ENCODE measurements at places on chromosomes 5 and 9.
A peak's percentile ranks its signal among the peaks of the same experiment; 100 is the strongest.

DNA sequence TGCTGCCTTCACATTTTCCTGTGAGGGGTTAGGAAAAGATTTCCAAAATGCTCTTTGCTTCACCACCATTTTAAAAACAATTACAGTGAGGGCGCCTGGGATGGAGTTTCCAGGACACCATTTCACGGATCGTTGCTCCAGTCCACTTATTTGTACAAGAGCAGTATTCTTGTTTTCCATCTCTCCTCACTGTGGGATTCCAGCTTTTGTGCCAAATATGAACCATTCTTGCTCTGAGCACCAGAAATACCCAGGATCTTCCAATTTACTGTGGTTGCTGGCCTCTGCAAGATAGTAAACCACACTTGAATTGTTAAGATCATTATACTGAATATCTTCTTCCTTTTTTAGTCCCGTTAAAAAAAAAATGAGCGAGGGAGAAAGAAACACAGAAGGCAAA, 899.5 kb downstream of the TLE1 start:
- DNase-seq: no peak

GRCh38 chr5:160773646-160774410, 78.2 kb downstream of the ATP10B start:
- no peak for DNase-seq

DNA sequence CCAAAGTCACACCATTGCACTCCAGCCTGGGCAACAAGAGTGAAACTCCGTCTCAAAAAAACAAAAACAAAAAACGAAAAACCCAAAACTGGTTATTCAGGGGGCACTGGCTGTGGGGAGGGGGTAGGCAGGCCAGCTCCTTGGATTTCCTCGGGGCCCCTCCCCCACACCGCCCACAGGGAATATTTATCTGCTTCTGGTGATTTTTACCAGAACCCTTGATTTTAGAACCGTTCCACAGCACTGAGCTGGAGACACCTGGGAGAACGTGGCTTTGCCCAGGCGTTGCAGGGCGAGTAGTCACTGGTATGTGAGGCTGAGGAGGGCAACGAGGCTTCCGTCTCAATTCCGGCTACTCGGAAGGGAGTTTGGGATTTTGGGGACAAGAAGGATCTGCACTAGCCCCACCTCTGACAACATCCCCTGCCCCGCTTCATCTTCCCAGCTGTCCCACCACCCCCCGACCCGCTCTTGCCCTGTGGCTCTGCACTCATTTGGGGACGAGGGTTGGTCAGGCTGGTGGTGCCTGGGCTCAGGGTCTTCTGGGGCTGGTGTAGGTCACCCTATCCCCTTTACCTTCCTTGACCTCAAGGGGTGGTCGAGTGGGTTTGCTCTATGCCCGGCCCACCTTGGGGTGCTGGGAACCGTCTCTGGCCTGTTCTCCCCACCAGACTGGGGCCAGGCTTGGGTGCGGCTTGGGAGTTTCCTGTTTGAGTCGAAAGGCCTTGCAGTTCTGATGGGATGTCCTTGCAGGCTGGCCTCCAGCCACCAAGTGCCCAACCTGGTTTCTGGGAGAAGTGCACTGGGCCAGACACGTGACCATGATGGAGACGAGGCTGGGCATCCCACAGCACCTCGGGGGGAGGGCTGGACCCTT, 3.5 kb downstream of the AHRR start:
- no peak for DNase-seq

- no peak for DNase-seq
Measured at GRCh38 chr9:127457191-127457878, 6.0 kb downstream of the LRSAM1 start.

- no peak for DNase-seq
Measured at GRCh38 chr5:37197340-37198050, 51.7 kb downstream of the CPLANE1 start.

DNA sequence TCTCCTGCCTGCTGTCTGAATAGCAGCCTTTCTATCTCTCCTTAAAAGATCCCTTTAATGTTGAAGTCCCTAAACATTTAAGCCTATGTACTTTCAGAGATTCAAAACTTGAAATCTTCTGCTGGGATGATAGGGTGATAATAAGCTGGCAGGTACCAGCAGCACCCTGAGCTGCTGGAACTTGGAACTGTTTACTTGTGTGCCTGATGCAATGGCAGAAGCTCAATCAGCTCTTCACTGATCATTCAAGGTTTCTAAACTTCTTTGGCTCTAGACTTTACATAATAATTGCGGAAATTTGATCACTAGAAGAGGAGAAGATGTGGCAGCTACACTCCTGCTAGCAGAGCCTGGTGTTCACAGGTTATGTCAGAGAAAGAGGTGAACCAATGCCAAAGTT, 27.6 kb downstream of the MRPS27 start:
- DNase-seq: no peak

DNA sequence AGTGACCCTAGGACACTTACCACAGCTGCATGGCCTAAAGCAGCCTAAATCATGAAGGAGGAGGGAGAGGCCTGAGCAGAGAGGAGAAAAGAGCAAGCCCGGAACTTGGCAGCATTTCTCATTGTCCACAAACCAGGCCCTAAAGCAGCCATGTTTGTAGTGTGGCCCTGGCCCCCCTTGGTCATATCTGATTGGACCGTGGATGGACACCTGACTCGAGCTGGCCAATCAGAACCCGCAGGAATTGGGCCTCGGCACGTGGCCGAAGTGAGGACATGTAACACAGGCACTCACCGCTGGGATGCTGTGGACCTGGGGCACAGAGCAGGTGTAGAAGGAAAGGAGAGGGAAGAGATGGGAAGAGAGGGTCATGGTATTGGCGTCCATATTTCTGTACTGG, 56.9 kb downstream of the ASS1 start:
- no peak for DNase-seq

DNA sequence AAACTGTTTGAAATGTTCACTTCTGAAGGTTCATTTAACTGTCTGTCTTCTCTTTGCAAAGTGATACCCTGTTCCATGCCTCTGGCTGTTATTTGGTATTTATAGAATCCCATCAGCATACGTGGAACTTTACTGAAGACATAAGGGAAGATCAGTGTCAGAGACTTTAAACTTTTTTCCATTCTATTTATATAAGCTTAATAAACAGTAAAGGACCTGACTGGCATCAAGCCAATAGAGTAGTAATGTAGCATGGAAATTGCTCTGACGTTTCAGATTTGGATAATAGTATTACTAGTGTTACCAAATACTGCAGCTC, 94.9 kb upstream of the MINAR2 start:
- no peak for DNase-seq

DNA sequence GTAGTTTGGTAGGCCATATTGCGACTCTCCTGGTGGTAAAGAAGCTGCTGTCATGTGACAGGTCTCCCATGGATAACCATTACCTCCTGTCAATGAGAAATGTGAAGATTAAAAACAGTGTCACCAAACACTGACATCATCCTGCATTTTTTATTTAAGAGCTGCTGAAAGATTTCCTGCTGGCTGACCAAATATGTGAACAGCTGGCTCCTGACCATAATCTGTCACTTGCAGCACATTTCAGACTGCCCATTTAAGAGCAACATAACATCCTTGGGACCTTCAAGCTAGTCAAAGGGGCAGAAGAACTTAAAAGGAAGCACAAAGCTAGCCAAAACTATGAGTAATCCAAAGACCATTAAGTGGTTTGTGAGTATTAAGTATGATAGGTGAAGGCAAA, 288.0 kb downstream of the IZUMO3 start:
- DNase-seq: no peak

- peak; percentile 54 for DNase-seq
Measured at GRCh38 chr9:37415011-37415719, 7.3 kb upstream of the GRHPR start.

- DNase-seq: no peak
Measured at GRCh38 chr5:134511796-134512660, 13.4 kb upstream of the JADE2 start.

GRCh38 chr5:116583085-116583861, 8.7 kb upstream of the SEMA6A start:
- no peak for DNase-seq

DNA sequence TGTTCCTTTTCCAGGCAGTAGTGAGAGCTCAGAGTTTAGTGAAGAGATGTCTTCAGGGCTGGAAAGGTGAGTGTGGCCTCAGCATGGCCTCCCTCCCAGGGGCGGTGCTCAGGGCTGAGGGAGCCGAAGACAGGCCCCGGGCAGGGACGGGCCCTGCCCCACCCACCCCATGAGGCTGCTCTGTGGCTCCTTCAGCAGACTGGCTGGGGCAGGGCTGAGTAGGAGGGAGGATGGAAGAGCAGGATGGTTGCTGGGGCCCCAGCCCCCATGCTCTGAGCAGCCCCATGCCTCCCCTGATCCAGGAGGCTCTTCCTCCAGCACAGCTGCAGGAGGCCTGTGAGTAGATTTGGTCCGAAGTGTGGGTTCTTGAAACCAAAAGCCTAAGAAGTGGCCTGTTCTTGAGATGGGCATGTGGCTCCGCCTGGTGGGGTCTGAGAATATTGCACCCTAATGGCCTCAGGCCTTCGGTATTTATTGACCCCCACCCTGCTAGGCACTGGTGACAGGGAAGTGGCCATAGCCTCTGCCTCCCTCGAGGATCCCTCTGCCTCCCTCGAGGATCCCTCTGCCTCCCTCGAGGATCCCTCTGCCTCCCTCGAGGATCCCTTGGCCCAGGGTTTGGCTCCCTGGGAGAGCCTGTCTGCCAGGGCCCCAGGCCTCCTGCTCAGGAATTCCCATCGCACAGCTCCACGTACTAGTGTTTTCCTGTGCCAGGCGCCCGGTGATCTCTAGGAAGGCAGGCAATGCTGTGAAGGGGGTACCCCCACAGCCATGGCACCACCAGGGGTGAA, 65.4 kb upstream of the GARNL3 start:
- peak; percentile 59 for DNase-seq

GRCh38 chr5:155148694-155149093, 135.1 kb downstream of the KIF4B start:
- no peak for DNase-seq

DNA sequence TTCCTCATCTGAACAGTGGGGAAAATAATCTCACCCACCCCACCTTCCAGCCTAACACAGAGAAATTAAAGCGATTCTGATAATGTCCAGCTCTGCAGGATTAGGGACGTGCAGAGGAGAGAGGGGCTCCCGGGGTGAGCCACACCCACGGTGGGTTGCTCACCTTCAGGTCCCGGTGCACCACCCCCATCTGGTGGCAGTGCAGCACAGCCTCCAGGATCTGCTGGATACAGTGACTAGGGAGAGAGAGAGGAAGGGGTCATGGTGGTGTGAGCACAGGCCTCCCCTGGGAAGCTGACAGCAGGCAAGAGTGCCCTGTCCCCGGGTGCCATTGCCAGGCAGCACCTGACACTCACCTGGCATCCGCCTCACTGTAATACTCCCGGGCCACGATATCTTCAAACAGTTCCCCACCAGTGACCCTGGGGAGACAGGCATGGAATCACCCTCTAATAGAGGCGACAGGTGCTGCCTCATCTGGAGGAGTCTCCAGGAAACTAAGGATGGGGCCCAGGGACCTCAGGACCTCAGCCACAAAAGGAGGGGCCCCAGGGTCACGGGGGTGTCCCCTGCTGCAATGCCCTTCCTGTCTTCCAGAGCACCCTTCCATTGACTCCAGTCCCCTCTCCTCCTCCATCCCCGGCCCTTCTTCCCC, 33.0 kb downstream of the CAMK2A start:
- no peak for DNase-seq

DNA sequence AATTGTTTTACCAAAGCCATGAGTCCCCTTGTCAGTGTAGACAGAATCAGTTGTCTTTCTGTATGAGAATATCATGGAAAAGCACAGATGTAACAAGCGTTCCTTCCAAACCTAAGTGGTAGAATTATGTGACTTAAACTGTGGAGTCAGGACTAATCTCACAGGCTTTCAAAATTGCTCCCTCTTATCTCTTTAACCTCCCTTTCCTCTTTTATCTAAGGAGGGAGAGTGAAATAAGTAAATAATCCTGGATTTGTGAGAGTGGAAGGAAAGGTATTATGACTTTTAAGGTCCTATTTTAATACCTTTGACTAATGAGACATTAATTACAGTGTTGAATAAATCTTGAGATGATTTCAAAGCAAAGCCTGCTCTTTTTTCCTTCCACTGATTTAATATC, 52.4 kb upstream of the LIFR start:
- no peak for DNase-seq

DNA sequence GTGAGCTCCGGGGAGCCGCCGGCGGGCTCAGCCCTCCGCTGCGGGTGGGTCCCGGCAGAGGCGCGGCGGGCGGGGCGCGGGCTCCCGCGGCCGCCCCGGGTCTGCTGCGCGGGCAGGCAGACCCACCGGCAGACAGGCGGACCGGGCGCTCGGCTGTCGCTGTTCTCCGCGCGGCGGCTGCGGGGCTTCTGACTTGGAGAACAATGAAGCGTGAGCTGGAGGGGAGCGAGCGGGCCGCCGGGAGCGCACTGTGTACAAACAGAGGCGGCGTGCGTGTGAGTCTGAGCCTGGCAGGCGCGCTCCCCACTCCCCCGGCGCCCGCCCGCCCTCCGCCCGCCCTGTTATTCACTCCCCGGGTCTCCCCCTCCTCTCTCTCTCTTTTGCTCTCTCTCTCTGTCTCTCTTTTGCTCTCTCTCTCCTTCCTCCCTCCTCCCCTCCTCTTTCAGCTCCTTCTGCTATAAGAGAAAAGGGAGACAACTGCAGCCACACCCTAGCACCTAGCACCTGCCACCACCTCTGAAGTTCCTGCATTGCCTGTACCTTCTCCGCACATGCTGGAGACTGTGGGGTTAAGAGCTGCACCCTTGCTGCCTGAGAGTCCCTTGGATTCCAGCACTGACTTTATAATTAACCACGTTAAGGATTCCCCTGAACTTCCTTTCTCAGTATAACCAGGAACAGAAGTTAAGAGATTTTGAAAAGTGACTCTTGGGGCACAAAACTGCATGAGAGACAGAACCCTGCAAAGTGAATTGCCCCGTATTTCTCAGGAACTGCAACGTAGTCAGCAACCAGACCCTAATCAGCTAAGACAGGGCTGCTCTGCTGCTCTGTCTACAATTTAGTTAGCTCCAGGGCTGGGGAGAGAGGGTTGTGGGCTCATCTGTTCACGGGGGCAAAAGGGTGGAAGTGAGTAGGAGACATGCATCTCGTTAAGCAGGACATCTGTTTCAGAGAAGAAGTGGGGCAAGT, at the start of gene EDIL3:
Gene EDIL3, minus strand, starts transcription at position 277 of the 972 bp plus-strand sequence. CDS start 506 bp downstream, outside the sequence.
- DNase-seq: no peak

GRCh38 chr5:160175438-160176218, 53.7 kb upstream of the FABP6 start:
- DNase-seq: no peak

DNA sequence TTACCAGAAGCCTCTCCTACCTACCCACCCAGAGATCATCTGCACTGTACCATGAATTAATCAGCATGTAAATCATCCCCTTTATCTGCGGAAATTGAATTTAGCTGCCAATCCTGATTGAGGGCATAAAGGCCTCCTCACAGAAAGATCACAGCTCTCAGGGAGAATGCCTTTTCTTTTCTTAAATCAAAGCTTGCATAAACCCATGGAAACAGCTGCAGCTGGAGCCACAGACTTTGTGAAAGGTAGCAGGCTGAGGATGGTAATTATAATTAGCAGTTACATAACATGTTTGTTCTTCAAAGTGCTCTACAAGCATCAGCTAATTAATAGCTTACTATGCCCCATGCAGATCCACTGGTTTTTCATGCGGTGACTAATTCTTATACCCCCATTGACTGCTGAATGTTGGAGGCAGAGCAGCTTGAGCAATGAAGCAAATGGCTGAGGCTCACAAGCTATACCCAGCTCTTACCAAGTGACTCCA, 54.6 kb downstream of the SUSD1 start:
- DNase-seq: no peak

GRCh38 chr9:79477955-79478771, 93.6 kb upstream of the TLE4 start:
- no peak for DNase-seq

All from activated T-helper 9 cell treated with anti-CD3 and anti-CD28 coated beads, Interleukin-2, amount 50 U/mL, for 16 hours (primary cell).